ENCODE measurements at places on chromosomes 2 and 18.

DNA sequence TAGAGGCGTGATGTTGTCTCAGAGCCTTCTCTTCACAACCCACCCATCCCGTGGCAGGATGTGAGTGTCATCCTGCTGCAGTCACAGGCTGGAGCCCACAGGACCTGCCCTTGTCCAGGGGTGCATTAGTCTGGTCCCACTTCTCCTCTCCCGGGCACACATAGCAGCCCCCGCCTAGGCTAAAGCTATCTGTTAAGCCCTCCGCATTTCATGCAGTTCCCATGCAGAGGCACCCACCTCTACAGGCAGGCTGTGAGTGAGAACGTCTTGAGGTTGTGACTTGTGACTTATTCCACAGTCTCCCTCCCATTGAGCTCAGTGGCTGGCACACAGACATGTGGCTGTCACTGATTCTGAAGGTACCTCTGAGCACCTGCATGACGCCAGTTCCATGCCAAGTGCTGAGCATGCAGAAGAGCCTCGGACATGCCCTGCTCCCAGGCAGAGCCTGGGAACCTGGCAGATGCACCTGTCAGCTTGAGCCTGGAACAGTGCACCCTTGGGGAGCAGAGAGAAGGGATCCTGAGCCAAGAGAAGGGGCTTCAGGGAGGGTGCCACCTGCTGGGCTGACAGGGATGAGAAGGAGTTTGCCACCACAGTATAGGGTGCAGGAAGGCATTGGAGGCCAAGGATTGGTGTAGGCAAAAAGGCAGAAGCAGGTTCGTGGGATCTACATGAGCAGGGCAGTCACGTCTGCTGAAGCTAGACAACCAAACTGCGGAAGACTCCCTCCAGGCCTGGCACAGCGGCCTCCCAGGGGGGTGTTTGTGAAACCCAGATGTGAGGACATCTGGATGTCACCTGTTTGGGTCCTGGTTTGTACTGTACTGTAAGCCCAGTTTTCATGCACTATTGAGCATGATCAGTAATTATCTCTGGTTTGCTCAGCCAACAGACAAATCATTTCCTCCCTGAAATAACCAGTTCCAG lies 213.6 kb downstream of the GLI2 start:
- peak; percentile 11 for DNase-seq

- peak; percentile 19 for DNase-seq
Measured at GRCh38 chr18:75958683-75959082, 531.2 kb upstream of the SMIM21 start.

GRCh38 chr18:50651334-50651733 lies 91.4 kb downstream of the MAPK4 start:
- DNase-seq = no peak

DNA sequence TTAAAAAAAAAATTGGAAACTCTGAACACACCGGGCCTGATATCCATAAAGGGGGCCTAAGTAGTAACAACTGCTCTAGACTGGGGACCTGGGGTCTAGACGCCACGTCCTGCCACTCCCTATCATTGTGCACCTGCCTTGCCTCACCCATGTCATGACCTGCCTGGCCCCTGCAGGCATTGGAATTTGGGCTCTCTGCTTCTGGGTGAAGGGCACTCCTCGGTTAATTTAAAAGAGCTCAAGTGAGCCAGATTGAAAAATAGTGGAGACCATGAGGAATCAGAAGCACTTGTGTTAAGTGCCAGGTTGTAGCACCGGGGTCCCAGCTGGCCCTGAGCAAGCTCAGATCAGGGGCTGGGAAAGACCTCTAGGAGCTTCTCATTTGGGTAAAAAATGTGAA lies 48.1 kb downstream of the SLC4A1AP start:
- DNase-seq = no peak

GRCh38 chr2:11257078-11257477 lies 87.4 kb downstream of the ROCK2 start:
- no peak for DNase-seq

DNA sequence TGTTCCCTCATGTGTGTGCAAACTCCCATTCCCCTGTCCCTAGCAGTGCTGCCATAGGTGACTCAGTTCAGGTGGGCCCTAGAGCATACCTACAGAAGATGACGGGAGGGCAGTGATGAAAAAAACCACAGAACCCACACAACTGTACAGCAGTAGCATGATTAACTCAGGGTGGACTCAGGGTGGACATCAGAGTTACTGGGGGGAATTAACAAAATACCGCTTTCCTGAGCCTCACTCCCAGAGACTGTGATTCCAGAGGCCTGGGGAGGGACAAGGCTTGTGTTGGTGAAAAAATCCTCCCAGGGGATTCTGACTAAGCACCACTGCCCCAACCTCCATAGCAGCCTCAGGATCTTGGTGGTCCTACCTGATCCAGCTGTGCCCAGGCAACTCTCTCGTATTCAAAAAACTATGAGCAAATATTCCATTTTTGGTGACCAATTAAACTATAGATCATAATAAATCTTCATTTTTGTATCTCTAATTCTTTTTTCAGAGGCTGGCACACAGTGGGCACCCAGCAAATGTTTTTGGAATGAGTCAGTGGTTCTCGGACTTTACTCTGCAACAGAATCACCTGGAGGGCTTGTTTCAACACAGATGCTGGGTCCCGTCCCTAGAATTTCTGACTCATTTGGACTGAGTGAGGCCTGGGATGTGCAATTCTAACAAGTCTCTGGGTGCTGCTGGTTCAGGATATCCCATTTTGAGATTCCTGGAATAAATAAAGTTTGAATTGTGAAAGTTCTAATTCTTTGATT lies 84.1 kb upstream of the NABP1 start:
- peak; percentile 17 for DNase-seq

DNA sequence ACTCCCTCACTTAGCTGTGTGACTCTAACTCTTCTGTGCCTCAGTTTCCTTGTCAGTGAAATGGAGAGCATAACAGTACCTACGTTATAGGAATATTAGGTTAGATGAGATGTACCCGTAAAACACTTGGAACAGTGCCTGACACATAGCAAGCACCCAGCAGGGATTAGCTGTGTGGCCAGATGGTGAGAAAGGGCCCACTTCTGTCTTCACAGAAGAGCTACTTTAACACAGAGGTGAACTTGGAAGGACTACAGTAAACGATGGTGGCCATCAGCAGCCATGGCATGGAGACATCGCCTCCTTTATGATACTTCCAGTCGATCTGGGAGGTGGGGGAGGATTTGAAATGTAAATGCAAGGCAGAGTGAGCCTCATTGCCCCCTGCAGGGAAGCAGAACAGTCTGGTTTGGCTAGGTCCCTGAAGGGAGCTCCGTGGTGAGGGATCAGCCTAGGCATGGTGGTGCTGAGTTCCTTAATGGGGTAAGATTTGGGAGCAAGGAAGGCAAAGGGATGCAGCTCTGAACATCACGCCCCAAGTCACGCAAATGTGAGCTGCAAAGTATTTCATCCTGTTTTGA lies 101.7 kb upstream of the ALPP start:
- no peak for DNase-seq

DNA sequence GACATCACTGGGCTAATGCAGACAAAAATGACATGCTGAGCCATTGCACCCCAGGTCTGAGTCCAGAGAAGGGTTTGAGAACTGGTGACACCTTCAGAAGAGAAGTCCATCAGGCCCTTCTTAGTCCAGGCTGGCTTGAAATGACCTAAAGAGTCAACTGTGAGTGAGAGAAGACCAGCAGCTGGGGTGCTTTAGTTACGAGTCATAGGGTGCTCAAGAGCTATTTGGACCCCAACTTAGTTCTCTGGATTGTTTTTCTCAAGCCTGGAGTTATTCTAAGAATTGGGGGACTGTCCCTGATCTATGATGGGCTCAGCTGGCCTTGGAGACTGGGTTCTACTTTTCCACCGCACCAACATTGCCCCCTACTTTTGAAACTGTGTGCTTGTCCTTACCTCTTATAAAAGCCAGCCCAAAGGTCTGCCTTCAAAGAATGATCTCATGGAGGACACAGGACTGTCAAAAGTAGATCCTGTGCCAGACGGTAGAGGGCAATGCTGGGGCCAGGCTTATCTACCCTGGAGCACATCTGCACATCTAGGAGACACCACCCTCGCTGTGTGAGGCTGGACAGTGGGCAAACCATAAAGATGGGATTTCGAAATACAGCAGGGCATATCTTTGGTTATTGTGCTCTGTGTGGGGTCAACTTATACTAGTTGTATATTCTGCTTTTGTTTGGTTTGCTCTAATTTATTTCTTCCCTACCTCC lies 333.0 kb upstream of the SLC14A2 start:
- no peak for DNase-seq

DNA sequence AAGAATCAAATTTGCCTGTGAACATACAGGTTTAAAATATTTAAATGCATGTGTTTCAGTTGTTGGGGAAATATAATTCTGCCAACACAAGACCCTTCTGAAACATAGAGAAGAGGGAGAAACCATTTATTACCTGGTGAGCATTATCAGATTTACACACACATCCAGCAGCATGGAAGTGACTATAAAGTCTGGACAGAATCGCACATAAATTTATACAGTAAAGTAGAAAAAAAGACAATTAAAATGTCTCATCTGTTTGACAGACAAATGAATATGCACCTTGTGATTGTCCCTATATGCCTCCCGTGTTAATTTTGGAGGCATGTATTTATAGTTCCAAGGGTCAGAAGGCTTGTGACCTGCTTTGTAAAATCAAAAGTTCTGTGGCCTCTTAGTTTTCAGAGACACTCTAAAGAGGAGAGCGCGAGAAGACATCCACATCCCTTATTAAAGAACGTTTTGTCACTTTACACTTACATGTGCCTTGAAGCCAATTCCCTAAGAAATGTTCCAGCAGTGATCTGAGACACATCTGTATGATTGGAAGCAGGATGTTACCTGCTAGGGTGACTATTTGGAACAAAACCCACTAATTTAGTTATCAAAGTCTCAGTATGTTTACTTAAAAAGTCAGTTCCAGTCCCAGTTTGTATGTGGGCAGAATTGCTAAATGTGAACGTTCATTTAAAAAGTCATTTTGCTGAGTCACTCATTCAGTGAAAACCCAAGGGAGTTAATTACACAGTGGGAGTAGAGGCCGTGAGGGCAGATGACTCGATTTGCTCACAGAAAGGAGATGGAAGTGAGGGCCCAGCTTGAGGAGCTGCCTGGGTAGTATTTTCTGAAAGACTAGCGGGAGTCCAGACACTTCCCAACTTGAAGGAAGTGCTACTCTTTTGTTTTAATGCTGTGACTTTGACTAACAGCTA lies 527.6 kb upstream of the MEX3C start:
- DNase-seq = no peak

GRCh38 chr18:36308711-36309435 lies 11.4 kb downstream of the FHOD3 start:
- DNase-seq = no peak

GRCh38 chr2:118059919-118060478 lies 28.3 kb upstream of the INSIG2 start:
- DNase-seq = no peak

GRCh38 chr2:212549941-212550340 lies 11.3 kb upstream of the ERBB4 start:
- DNase-seq = no peak

GRCh38 chr2:120246546-120247300 lies 5.9 kb upstream of the RALB start:
- no peak for DNase-seq

Data from RKO (cell line).